NCI-H526 treated with DMSO at 0.1 percent for 48 hours (cell line): ENCODE measurements at places on chromosomes 1 and 21.
A peak's percentile ranks its signal among the peaks of the same experiment; 100 is the strongest.

- DNase-seq, result no peak
Measured at GRCh38 chr1:245678860-245679411, 524.2 kb downstream of the KIF26B start.

- DNase-seq, result no peak
Measured at GRCh38 chr1:42942444-42942843, 16.2 kb downstream of the SLC2A1 start.

DNA sequence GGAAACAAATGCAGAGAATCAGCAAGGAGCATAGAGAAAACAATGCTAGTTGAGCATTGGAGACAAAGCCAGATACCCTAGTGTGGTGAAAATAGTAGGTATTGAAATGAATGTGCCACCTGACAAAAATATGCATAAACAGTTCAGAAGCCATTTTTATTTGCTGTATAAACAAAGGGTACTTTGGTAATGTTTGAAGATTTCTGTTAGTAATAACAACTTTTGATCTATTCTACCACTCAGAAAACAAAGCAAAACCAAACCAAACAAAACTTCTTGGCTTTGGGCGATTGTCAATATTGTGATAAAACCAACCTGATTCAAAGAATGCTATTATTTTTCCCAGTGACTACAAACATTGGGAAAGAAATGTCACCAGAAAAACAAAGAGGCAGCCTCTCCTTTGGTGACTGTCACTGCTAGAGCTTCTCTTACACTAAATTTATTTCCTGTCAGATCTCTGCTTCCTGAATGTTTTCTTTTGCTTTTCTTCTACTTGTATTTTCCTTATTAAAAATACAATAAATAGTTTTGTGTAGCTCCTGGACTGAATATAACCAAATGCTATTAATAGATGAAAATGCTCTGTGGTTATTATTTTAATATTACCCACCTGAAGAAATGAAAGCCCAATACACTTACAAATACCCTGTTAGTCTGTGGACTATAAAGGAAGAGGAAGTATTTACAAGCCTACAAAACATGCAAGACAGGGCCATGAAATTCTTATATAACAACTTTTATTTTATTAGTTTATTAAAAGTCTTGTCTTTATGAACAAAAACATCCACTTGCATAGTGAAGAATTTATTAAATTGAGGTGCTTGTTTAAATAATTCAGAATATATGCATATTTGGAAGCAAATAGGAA lies 5.7 kb downstream of the ATP6V1G3 start:
- no peak for DNase-seq

DNA sequence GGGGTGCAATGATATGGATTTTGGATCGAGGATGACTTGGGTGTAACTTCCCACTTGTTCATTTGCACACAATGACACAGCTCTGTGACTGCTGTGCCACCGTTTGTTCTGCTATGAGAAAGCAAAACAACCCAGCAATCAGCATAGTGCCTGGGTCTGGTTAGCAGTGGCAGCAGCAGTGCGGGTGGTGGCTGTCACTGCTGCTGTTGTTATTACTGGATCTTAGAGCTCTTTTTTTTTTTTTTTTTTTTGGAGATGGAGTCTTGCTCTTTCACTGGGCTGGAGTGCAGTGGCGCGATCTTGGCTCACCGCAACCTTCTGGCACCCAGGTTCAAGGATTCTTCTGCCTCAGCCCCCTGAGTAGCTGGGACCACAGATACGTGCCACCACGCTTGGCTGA lies 56.9 kb downstream of the TBCE start:
- DNase-seq, result no peak

- DNase-seq, result no peak
Measured at GRCh38 chr1:99727575-99728185, 38.8 kb downstream of the FRRS1 start.

GRCh38 chr1:172378109-172378760 lies 42.2 kb upstream of the C1orf105 start:
- peak; percentile 41 for DNase-seq

DNA sequence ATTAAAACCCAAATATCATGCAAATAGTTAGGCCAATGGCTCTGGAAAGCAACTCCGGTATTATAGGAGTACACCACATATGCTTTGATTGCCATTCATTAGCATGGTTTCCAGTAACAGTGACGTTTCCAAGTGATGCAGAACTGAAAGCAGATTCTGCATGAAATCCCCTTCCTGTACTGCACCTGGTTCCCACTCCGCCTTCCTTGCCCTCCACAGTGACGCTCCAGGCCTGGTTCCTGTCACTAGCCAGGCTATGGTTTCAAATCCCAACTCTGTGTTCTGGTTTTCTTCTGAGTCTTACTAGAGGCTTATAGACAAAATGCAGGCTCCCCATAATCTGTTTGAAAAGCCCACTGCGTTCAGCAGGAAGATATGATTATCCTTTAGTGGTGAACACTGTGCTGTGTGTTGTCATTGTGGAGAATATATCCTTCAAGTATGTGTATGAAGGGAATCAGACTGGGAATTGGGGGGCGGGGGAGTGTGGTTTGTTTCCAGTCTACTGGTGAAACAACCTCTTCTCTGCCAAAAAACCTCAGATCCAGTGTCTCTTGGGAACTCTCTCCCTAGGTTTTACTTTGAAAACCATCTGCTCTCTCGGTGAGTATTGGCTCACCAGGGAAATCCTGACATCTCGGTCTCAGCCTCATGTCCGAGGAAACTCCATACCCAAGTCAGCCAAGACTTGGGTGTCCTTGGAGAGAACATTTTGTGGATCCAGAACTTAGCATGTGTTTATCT lies 78.7 kb downstream of the TYW3 start:
- peak; percentile 94 for DNase-seq

DNA sequence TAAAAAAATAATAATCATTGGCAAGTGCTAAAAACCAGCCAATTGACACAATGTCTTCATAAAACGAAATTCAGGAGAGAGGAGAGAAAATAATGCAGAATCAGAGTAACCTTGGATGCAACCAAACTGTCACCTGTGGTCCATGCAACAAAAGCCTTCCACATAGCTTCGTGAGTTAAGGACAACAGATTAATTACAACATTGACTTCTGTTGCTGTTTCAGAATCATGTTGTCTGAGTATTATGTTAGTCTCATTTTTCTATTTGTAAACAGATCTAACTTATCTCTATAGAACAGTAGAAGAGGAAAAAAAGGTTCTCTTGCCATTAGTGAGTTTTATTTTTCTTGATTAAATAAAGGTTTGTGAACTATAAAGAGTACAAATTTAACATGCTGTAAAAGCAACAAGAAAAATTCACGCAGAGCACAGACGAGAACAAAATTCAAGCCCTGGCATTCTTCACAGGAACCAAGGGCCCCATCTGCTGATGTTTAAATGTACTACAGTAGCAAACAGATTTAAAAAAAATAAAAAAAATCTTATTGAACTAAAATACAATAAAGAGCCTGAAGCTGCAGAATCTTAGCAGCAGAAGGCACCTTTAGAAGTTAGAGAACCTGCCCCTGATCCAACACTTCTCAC lies 381.1 kb upstream of the PKN2 start:
- DNase-seq, result peak; percentile 29

DNA sequence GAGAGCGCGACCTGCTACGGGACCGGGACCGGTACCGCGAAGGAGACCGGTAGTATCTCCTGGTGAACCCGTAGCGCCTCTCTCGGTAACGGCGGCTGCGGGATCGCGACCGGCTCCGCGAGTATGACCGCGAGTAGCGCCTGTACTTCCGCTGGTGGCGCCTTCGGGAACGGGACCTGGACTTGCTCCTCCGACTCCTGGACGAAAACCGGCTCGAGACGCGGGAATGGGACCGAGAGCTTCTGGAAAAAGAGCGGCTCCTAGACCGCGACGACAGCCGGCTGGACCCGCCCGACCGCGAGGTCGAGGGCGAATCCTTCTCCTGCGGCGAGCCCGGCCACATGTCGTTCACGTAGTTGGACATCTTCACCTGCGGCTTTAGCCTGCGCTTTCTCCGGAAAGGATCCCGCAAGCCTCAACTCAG lies 642 bp downstream of the RSRP1 start:
- DNase-seq, result no peak

GRCh38 chr1:245606157-245606725 lies 451.5 kb downstream of the KIF26B start:
- DNase-seq, result no peak

- DNase-seq, result no peak
Measured at GRCh38 chr1:245317217-245317616, 162.4 kb downstream of the KIF26B start.

DNA sequence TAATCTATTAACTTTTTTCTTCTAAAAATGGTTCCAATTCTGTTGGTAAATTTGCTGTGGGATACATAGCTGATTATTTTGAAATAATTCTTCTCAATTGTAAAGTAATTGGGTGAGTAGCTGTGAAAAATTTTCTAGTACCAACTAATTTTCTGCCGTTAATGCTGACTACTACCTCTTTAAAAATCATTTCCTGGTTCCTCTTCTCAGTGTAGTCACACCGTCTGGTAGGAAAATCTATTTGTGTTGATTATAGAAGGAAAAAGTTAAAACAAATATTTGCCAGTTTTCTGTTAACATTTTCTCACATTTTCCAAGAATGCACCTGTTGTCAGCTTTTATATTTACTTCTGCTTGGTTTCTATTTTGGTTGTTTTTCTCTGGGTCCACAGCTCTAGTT lies 82.0 kb downstream of the MAP3K21 start:
- no peak for DNase-seq

DNA sequence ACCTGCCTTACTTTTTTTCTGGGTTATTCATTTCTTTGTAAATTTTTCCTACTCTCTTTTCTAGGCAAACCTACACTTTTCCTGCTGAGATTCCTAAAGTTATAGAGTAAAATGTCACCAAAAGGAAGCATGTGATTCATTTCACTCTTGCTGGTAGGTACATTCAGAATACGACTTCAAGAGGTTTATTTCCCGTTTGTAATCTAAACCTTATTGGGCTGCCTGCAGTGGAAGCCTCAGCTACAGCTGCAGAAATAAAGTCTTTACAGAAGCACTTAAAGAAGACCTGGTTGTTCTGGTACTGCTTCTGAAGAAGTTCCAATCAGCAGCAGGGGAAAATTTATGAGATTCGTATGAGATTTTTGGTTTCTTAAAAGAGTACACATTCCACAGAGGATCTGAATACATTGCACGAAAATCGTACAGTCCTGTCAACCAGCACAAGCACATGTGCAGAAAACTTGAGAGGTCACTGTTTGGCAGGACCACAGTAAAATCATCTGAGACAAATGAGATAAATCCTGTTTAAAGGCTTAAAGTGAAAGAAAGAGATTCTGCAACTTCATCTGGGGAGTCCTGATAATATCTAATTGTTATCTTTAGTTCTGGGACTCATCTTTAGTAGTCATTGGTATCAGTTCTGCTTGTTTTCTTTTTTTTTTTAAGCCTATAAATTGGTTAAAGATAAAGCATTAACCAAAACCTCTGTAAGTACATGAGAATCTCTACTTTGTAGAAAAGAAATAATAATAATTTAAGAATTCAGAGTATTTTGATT lies 109.9 kb upstream of the ADGRL2 start:
- DNase-seq, result no peak
